ENCODE measurements at places on chromosomes 13 and 19. TPM values are rescaled to one million over a fixed set of nuclear protein-coding genes. Genes with fewer than 3 reads are reported as not detected.

The PSPN gene
- total RNA-seq = 1.4 TPM

The C19orf81 gene
- not detected for total RNA-seq

The ZNF665 gene
- total RNA-seq = 3.3 TPM

The ZNF443 gene
- total RNA-seq = 3.8 TPM

The ZNF490 gene
- total RNA-seq = 11.6 TPM

The APOE gene
- 2.3 TPM for total RNA-seq

The ZNF773 gene
- total RNA-seq = 28.5 TPM

The PHF11 gene
- total RNA-seq = 14.9 TPM

The TMEM59L gene
- 1.3 TPM for total RNA-seq

Measured in smooth muscle cell of the umbilical artery (primary cell).